ENCODE measurements at places on chromosomes 4 and X. TPM values are rescaled to one million over a fixed set of nuclear protein-coding genes. Genes with fewer than 3 reads are reported as not detected.

- no peak for DNase-seq
These were observed 6.0 kb upstream of the VSIG4 start for GRCh38 chrX:66045894-66046293.

DNA sequence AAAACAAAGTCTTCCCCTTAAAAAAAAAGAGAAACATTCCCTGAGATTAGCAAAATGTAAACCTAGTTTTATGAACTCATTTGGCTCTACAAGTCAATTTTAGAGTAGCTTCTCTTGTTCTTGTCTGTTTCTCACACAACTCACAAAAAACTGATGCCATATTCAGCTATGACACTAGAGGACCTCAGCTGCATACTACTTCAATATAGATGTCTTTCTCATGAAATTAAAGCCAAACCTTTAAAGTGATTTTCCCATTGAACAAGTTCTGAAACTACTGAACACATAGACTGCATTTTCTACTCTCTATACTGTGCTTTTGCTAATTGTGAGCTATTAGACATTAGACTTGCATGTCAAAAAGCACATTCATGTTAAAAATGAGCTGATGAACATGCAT lies 49.8 kb downstream of the TBCK start:
- peak; percentile 57 for DNase-seq

NLGN4X gene
- not detected for total RNA-seq

STK32B gene
- 8.8 TPM for total RNA-seq

DNA sequence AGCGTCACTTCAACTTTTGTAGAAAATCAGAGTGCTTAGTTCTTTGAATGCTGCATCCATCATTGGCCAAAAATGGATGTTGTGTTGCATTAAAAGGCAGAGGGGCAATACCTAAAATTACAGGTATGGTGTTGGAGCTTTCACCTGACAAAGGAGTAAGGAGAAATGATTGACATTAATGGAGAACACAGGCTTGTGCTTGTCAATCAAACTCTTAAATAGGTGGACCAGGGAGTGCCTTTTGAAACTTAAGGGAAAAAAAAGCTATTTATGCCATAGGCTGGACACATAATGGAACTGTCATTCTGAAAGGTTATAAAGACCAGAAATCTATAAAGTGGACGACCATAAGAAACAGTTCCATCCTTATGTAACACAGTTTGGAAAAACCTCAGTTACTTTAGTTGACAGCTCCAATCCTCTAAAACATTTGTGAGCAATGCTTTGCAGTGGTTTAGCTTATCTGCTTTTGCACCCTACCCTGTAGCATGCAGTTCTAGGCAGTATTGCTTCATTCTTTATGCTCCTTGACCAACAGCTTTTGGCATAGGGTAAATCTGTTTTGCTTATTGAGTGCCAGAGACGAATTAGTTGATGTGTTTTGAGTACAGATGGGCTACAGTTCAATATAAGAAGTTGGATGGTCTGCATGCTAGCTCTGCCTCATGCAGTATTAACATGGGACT lies 2.4 kb downstream of the HADH start:
- DNase-seq = no peak

GABRG1 gene
- not detected for total RNA-seq

DNA sequence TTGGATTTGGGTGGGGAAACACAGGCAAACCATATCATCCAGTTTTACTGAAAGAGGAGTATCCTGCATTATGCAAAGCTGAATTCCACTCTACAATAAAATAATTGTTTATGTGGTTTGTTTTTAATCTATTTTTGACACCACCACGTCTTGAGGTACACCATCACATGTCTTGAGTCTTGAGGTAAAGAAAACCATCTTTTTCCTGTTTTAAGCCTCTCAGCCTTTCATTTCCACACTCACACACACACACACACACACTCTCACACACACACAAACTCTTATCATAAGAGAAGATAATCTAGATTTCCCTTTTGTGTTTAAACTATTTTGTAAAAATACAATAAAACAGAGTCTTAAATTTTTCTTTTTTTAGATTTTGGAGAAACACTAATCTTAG lies 32.0 kb downstream of the SPIN3 start:
- DNase-seq = no peak

DNA sequence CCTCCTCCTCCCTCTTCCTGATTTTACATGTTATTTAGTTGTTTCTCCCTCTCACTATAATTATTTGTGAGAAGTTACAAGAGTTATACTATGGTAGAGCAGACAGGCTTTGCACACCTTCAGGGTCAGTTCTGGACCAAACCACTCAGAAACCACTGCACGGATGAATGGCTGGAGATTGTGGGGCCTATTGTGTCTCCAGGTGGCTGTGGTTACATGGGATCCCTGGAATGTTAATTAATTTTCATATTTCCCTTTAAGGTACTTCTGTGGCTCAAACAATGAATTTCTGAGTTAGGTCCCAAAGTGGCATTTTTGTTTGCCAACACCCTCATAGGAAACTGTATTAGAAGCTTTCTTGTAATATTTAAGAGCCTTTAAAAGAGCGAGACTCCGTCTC lies 151.9 kb downstream of the BMPR1B start:
- DNase-seq = no peak

GRCh38 chr4:106985830-106986229 lies 50.3 kb downstream of the DKK2 start:
- no peak for DNase-seq

DNA sequence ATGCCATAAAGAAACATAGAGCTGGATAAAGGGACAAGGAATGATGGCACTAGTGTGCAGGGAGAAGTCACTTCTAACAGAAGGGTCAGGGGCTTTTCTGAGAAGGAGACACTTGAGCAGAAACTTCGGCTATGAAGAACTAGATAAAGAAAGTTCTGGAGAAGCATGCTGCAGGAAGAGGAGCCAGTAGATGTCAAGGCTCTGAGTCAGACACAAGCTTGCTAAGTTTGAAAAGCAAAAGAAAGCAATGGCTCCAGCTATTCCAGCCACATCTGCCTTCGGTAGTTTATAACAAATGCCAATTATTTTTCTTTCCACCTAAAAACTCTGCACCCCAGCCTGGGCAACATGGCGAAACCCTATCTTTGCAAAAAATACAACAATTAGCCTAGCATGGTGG lies 7.5 kb downstream of the NUDT6 start:
- DNase-seq = no peak

BANK1 gene
- 5.8 TPM for total RNA-seq

HHIP gene
- total RNA-seq = 0.32 TPM

UBA6 gene
- total RNA-seq = 74.6 TPM

RADX gene
- 2.2 TPM for total RNA-seq

DNA sequence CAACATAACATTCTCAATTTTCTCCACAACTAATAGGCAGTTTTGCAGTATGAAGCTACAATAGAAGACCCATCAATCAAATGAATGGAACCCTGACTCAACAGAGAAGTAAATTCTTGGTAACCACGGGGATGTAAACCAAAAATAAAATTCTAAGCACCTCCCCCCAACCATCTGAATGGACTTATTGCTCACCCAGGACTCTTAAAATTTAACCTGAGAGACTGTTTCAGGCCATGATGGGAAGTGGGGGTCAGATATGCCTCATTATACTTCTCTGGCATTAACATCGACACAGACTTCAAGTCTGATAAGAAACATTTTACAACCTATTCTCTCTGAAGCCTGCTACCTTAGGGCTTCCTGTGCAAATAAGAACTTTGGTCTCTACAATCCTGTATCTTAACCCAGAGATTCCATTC lies 620.9 kb downstream of the TLL1 start:
- peak; percentile 67 for DNase-seq

DNA sequence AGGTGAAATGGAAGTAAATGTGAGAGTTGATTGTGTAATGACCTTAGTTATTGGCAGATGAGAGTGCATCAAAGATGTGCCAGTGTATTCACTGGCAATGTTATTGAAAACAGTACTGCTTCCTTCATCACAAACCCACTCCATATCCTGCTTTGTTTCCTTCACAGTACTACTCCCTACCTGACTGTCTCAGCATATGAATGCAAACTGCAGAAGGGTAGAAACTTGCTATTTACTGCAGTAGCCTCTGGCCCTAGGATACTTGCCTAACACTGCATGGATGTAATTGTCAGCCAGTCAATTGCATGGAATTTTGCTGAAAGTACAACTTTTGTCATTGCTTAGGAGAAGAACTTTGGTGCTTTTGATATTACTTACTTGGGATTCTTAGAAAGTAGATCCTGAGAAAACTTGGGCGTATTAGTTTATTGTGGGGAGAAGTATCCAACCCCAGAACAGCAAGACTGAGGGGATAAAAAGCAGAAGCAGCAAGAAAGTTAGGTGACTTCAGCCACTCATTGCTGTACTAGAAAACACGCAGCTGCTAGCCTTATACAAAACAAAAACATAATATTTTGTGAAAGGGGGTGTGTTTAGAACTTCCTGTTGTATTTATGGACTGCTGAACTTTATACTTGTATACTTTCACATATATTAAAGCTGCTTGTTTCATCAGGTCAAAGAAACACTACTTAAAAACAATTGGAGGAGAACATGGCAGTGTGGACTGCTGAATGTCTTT lies 219.0 kb downstream of the CCNG2 start:
- DNase-seq = no peak

ACOX3 gene
- 14.1 TPM for total RNA-seq

KDR gene
- total RNA-seq = not detected

MTMR8 gene
- total RNA-seq = 2.8 TPM

DNA sequence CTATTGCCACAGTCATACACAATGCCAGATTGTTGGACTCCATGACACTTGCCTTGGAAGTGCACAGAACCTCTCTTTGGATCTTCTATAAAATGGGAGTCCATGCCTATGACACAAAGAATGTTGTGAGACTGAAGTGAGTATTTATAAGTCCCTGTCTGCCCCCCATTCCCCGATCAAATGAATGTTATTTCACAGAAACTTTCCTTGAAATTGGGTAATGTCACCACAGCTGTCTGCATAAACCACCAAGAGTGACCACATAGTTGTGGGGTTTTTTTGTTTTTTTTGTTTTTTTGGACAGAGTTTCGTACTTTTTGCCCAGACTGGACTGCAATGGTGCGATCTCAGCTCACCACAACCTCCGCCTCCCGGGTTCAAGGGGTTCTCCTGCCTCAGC lies 27.1 kb upstream of the REST start:
- DNase-seq = no peak

- no peak for DNase-seq
These were observed 470.9 kb upstream of the ADGRL3 start for GRCh38 chr4:60729194-60729593.

GRCh38 chr4:38332699-38333098 lies 331.3 kb upstream of the KLF3 start:
- DNase-seq = no peak

USP51 gene
- 1.2 TPM for total RNA-seq
